ENCODE measurements at places on chromosomes 2 and 18.

DNA sequence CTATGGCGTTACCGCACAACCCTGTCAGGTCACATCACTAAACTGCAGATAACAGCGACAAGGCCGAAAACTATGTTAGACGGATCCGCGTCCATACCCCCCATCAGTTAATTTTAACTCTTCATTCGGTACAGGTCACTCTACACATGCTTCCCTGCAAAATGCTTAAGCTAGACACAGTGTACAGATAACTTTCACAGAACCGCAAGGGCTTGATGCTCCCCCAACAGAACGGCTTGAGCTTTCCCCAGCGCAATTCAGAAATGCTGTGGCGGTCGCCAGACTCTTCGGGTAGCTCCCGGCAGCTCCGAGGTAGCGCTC lies 283 bp upstream of the RBBP8 start:
- DNase-seq, result no peak

DNA sequence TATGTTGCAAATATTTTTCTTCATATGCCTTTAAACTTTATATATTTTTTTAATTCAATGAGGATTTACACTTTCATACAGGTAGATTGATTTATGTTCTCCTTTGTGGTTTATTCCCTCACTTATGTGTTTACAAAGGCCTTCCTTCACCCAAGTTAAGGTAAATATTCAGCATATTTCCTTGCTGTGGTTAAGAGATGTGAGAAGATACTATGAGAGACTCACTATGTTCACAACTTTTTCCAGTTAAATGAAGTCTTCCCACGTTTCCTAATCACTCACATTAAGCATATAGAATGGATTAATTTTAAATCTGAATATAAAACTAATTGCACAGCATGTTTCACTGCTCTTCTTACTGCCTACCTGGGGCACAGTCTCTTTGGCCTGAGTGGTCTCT lies 597 bp downstream of the PECR start:
- no peak for DNase-seq

- DNase-seq, result no peak
Observed at GRCh38 chr2:661360-661635, 15.9 kb downstream of the TMEM18 start.

- DNase-seq, result no peak
Observed at GRCh38 chr18:61475931-61476330, 142.7 kb downstream of the CDH20 start.

GRCh38 chr2:65382776-65383357 lies 49.5 kb downstream of the SPRED2 start:
- DNase-seq, result peak; percentile 75
